ENCODE measurements at places on chromosomes 1 and 21. TPM values are rescaled to one million over a fixed set of nuclear protein-coding genes. Genes with fewer than 3 reads are reported as not detected.

Gene AIM2
- not detected for total RNA-seq

Gene HTR1D
- 17.1 TPM for total RNA-seq

Gene FBXO2
- 40.3 TPM for total RNA-seq

Gene GJA9
- 0.48 TPM for total RNA-seq

Gene PERM1
- total RNA-seq: 0.60 TPM

Gene RPTN
- total RNA-seq: not detected

Gene MINDY1
- total RNA-seq: 17.6 TPM

Gene VSIG8
- not detected for total RNA-seq

Gene BPNT1
- total RNA-seq: 41.5 TPM

Gene HPCA
- total RNA-seq: not detected

Gene PCNX2
- total RNA-seq: 20.3 TPM

Gene INAVA
- 49.8 TPM for total RNA-seq

DNA sequence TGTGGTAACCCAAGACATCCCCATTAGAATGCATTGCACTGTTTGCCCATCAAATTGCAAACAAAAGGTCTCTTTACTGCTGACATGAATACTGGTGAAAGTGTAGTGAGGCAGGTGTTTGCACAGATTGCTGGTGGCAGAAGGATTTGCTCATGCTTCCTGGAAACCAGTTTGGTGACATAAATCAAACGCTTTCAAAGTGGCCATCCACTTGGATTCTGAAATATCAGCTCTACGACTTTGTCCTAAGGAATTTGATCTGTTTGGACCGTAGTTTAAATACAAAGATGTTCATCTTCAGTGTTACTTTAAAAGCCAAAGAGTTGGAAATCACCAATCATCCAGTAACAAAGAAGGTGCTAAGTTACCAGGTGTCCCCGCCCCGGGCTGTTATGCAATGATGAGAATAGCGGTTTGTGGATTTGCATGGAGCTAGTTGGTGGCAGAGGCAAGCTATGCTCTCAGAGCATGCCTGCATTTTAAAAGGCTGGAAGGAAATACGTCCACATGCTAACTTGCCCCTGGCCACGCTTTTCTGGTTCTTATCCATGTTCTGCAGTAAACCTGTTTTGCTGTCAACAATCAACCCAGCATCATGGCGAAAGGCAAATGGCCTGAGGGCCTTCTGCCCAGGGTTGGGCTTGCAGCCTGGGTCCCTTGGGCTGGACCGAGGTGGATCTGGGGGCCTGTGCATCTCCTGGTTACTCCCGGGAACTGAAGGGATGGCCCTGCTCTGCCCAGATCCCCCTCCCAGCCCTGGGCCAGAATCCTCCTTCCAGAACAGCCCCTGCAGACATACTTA is 49.2 kb downstream of the UMODL1 start:
- DNase-seq: peak; percentile 95

- DNase-seq: peak; percentile 62
Measured at GRCh38 chr1:10835822-10836421, 39.5 kb upstream of the CASZ1 start.

- DNase-seq: no peak
Measured at GRCh38 chr21:39688010-39688409, 57.0 kb upstream of the IGSF5 start.

DNA sequence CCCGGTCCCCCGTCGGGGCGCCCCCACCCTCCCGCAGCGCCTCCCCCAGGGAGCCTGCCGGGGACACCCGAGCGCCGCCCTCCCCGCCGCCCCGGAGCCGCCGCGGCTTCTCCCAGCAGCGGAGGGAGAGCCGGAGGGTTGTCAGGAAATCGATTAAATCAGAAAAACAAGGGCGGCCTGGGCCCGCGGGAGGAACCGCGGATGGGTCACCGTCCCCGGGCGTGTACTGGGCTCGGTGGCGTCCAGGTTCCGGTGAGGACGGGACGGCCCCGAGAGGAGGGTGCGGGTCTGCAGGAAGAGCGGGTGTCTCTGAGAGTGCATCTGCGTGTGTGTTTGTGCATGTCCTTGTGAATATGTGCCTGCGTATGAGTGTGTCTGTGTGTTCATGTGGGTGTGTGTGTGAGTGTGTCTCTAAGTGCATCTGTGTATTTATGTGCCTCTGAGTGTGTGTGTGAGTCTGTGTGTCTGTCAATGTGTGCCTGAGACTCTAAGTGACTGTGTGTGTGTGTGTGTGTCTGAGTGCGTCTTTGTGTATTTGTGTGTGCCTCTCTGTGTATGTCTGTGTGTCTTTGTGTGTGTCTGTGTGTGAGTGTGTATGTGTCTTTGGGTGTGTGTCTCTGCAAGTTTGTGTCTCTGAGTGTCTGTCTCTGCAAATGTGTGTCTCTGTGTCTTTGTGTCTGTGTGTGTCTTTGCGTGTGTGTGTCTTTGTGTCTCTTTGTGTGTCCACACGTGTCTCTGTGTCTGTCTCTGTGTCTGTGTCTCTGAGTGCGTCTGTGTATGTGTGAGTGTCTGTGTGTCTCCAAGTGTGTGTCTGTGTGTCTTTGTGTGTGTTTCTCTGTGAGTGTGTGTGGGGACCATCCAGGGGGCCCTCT is 1.1 kb downstream of the SPSB1 start:
- DNase-seq: peak; percentile 35

DNA sequence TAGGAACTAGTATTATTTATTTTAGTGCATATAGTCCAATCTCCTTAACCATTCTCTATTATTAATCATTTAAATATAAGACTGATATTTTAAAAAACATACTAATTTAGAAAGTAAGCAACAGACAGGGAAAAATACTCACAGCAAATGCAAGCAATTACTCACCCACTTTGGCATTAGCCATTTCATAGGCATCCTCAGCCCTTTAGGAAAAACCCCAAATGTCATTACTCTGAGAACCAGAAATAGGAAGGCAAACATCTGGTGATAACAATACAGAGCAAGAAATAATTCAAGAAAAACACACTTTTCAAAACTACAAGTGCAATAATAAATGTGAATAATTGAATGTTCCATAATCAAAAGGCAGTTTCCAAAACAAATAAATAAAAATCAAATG is 545.1 kb downstream of the PLPP3 start:
- DNase-seq: no peak

DNA sequence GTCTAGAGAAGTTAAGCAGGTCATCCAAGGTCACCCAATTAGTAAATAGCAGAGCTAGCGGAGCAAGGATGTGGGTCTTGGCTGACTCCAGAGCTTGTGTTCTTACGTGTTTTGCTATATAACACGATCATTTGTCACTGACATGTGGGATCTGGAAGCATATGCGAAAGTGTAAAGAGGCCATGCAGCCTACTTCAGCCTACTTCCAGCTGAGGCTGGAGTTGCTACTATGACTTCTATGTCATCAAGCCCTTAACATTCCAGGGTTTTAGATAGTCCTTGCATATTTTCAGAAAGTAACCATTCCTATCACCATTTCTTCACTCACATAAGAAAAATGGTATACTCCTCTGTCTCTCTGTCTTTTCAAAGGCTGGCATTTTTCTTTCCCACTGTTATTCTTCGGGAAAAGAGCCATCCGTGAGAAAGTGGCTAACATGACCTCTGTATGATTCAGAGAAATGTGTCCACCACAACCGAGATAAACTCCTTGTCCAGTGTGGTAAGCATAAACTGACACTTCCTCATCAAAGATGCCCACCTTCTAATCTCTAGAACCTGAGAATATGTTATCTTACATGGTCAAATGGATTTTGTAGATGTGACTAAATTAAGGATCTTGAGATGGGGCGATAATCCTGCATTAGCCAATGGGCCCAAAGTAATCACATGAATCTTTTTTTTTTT is 24.0 kb upstream of the ABL2 start:
- DNase-seq: no peak

GRCh38 chr1:8439015-8439702 is 121.2 kb downstream of the SLC45A1 start:
- peak; percentile 21 for DNase-seq

DNA sequence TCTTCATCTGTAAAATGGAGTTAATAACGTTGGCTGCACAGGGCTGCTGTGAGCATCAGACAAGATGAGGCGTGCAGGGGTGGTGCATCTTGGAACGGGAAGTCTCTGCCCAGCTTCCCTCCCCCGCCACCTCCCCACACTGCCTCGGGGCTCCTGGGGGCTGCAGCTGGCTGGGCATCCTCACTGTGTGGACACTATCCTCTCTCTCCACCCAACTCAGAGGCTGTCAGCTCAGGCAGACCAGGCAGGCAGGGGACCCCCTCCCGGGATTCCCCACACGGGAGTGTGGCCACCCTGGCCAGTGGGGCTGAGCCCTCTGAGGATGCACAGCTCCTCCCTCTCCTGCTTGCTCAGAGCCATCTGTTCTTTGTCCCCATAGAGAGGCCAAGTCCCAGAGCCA is 122.7 kb downstream of the CCDC185 start:
- DNase-seq: no peak

DNA sequence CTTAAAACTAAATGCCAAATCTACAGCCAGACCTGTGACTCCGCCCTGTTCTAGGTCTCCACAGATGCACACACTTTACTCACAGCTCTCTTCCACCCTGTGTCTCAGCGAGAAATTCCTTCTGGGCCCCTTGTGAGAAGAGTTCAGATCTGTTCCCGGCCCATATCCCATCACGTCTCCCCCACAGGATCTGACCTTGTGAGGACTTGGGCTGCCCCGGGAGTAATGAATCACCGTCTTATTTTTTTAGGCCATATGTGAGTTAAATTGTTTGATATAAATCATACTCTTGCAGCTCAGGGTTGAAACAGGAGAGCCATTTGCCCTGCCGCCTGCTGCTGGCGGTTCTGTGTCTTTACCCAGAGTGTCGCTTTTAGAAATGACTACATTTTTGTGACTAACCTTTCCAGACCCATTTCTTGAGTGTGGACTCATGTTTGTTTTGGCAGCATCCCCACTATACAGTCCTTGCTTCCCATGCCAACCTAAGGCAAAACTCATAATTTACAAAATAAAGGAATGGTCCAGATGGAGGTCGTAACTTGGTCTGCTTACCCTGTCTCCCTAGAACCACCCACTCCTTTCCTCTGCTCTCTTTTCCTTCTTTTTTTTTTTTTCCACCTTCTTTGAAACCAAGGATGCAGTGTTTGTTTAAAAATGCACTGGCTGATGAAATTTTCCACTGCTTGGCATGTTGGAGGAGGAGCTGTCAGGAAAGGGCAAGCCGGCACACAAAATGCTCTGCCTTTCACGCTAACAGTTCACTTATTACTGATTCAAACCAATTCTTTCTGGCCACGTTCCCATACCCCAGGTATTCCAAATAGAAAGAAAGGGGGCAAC is 98.0 kb upstream of the C1orf105 start:
- DNase-seq: peak; percentile 45

- peak; percentile 75 for DNase-seq
Measured at GRCh38 chr1:38026592-38027200, 14.2 kb downstream of the UTP11 start.

- no peak for DNase-seq
Measured at GRCh38 chr1:87972811-87973210, 644.1 kb downstream of the LMO4 start.

- DNase-seq: no peak
Measured at GRCh38 chr1:72845381-72845780, 563.0 kb upstream of the NEGR1 start.

GRCh38 chr1:207516729-207517128 is 20.8 kb downstream of the CR1 start:
- no peak for DNase-seq

GRCh38 chr1:214277704-214278635 is 3.0 kb upstream of the SMYD2 start:
- DNase-seq: no peak

- DNase-seq: no peak
Measured at GRCh38 chr1:230287674-230288315, 138.3 kb downstream of the PGBD5 start.

GRCh38 chr1:208228026-208228425 is 16.2 kb downstream of the PLXNA2 start:
- DNase-seq: no peak

- DNase-seq: no peak
Measured at GRCh38 chr1:87279966-87280535, 48.6 kb upstream of the LMO4 start.

GRCh38 chr1:8603220-8603616 is 214.2 kb downstream of the RERE start:
- DNase-seq: no peak

Measured in PC-9 (cell line).